ENCODE measurements at places on chromosomes 11 and 22. TPM values are rescaled to one million over a fixed set of nuclear protein-coding genes. Genes with fewer than 3 reads are reported as not detected.

DNA sequence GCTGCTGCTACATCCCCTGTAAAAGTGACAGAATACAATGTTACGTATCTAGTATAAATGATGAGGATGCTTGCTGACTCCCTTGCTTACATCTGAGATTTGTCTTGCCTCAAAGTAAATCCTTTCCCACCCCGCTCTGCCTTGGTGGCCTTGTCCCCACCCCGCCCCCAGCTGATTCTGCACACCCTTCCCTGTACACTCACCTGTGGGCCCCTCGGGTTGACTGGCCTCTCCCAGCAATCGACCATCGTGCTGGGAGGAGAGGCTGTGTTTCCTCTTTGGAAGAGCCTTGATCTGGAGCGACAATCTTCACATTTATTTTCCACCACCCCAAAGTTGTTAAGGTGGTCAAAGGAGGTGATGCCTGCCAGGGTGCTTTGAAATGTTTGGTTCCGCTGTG lies 249.4 kb downstream of the TBC1D22A start:
- no peak overlapping the region for H3K27ac ChIP-seq
- DNase-seq: peak; percentile 59
- no peak overlapping the region for H3K4me3 ChIP-seq
- H3K27me3 ChIP-seq: no peaks in the 10 kb centered on the region
- peaks cover 11% of the 10 kb centered on the region for H3K4me1 ChIP-seq

DNA sequence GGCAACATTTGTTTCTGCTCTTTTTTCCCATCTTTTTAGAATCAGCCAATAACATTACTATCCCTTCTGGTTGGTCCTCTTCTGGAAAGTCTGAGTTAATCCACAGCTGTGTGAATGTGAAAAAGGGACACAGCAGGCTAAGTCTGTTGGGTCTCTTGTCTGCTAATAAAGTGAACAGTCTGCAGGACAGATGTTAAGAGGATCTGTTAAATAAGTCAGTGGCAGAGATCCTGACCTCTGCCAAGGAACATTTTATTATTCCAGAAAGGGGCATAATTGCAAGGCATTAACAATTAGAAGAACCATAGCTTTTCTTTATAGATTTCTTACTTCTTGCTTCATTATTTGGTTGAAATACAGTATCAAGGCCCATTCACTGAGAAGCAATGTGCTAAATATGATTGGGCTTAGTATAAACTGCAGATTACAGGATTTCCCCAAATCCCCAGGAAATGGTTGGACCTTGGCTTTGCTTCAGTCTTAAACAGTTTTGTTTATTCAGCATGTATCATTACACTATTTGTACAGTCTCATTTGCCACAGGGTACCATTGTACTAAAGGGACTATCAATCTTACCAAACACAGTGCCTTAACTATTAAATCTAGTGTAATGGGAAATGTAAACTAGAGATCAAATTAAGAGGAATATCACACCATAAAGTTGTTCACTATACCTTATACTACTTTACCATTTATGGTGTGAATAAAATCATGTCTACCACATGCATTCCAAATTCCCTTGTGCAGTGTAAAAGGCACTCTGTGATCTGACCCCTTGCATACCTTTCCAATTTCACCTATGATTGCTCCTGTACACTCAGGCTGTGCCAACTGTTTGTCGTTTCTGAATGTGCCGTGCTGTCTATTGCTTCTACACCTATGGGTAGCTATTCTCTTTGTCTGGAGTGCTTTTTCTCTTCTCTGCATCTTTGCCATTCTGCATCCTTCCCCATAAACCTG lies 274.0 kb downstream of the SOX6 start:
- no peaks in the 10 kb centered on the region for H3K36me3 ChIP-seq
- DNase-seq: no peak
- no peaks in the 10 kb centered on the region for H3K4me1 ChIP-seq
- H3K27ac ChIP-seq: no peak overlapping the region
- H3K4me3 ChIP-seq: no peak overlapping the region

- H3K36me3 ChIP-seq: no peaks in the 10 kb centered on the region
- H3K4me1 ChIP-seq: peaks cover 27% of the 10 kb centered on the region
- H3K27me3 ChIP-seq: no peaks in the 10 kb centered on the region
- peak; percentile 81 for DNase-seq
These were observed 1.9 kb upstream of the SYT8 start for GRCh38 chr11:1832920-1833295.

GRCh38 chr11:41579546-41579945 lies 120.1 kb upstream of the LRRC4C start:
- H3K4me3 ChIP-seq: no peak overlapping the region
- no peaks in the 10 kb centered on the region for H3K4me1 ChIP-seq
- no peaks in the 10 kb centered on the region for H3K36me3 ChIP-seq
- DNase-seq: no peak
- no peak overlapping the region for H3K27ac ChIP-seq
- H3K27me3 ChIP-seq: no peaks in the 10 kb centered on the region

The SERPING1 gene
- total RNA-seq: 47.7 TPM

DNA sequence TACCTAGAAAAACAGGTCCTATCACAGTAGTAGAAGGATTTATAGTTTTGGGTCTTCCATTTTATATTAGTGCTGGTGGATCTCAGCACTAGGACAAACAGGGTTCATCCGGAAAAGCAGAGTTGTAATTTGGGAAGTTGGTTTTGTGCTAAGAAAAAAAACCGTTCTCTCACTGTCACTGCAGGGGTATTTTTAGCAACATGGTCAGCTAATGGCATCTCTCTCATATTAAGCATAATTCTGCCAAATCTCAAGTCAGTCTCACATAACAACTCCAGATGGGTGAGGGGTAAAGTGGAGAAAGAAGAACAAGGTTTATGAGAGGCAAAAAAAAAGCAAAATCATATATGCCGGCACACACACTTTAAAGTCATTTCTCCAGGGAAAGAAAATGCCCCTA lies 51.6 kb upstream of the GDPD4 start:
- no peak overlapping the region for H3K4me3 ChIP-seq
- DNase-seq: no peak
- H3K36me3 ChIP-seq: peaks cover 4% of the 10 kb centered on the region
- no peak overlapping the region for H3K27ac ChIP-seq

DNA sequence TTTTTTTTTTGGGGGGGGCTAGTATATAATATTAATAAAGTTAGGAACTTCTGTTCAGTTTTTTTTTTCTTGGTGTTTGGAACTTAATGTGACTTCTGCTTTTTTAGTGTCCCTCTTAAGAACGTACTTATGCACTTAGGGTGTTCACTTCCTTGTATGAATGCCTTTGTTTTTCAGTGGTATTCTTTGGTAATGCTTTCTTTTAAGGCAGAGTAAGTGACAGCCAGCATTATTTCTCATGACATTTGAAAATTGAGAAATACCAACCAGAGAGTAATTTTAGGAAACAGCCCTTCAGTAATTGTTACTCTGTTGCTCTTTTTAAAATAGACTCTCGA lies 2.4 kb downstream of the GRK3 start:
- peaks cover 12% of the 10 kb centered on the region for H3K27me3 ChIP-seq
- no peak overlapping the region for H3K4me3 ChIP-seq
- H3K36me3 ChIP-seq: no peaks in the 10 kb centered on the region
- peaks cover 10% of the 10 kb centered on the region for H3K4me1 ChIP-seq
- DNase-seq: no peak

DNA sequence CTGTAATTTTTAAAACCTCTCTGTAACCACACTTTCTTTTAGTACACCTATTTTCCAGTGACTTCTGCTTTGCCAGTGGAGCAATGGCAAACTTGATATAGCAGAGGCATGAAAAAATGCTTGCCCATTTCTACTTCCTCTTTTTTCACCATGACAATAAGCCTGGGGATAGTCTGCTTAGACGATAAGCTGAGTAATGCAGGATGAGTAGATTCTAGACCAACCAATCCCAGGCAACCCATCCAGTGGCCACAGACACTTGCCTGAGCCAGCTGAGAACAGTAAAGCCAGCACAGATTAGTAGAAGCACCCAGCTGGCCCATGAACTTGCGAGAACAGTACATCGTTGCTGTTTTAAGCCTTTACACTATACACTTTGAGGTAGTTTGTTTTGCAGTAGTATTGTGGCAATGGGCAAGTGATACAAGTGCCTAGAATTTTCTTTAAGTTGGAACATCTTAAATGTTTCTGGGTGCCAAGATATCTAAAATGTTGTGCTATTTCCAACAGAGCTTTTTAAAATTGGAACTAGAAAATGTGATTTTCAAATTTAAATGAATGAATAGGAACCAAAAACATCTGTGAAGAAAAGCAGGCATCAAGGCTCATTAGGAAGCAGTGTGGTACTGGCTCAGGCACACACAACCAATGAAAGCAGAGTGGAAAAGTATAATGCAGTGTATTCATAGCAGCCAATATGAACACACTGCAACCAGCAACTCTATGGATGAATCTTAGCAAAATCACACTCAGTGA lies 37.7 kb downstream of the DDI1 start:
- no peaks in the 10 kb centered on the region for H3K36me3 ChIP-seq
- H3K27ac ChIP-seq: no peak overlapping the region
- H3K4me3 ChIP-seq: no peak overlapping the region
- H3K4me1 ChIP-seq: no peaks in the 10 kb centered on the region
- H3K27me3 ChIP-seq: no peaks in the 10 kb centered on the region

The GPHA2 gene
- not detected for total RNA-seq

DNA sequence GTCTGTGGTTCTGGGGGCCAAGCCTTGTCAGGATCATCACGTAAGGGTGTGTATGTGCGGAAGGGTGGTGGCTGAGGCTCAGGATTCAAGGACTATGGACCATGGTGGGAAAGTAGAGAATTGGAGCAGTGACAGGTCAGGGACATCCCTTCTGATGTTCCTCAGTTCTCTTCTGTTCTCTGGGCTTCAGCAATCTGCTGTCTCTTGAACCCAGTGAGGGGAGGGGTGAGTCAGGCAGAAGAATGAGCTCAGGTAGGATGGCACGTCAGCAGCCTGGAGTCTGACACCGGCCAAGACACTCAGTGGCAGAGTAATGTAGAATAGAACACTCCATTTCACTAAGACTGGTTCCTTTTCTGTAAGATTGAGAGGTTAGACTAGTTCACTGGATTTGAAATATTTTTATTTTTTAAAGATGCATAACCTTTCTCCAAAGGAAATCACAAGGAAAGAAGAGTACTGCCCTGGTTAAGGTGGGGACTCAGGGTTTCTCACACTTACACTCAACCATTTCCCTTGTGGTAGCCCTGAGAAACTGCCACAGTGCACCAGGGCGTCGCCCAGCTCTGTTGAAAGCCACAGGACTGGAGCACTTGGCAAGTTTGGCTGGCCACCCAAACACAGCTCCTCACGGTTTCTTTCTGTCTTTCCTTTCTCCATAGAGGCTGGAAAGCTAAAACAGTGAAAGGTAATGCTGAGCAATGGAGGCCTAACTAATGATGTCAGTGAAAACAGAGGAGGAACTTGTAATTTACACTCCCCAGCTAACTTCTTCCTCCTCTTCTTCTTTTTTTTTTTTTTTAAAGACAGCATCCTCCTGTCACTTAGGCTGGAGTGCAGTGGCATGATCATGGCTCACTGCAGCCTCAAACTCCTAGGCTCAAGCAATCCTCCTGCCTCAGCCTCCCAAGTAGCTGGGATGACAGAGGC lies 23.1 kb upstream of the MICAL2 start:
- peak overlapping the region; percentile 49 for H3K4me3 ChIP-seq
- H3K4me1 ChIP-seq: peaks cover 55% of the 10 kb centered on the region
- H3K27ac ChIP-seq: peak overlapping the region; percentile 98
- DNase-seq: peak; percentile 48

The REXO2 gene
- total RNA-seq: 203 TPM

All from osteoblast (primary cell).